ENCODE measurements at places on chromosomes 2 and 18.

- no peak for DNase-seq
These were observed 79.7 kb upstream of the ACKR3 start for GRCh38 chr2:236489895-236490404.

- DNase-seq, result no peak
These were observed 82.2 kb upstream of the SLC1A4 start for GRCh38 chr2:64906853-64907536.

GRCh38 chr2:175560521-175561169 lies 379.1 kb upstream of the ATP5MC3 start:
- no peak for DNase-seq

- no peak for DNase-seq
These were observed 30.7 kb upstream of the GPAT2 start for GRCh38 chr2:96065381-96065930.

GRCh38 chr18:60466677-60467076 lies 94.1 kb upstream of the MC4R start:
- DNase-seq, result peak; percentile 48

- DNase-seq, result no peak
These were observed 85.3 kb upstream of the ZNF397 start for GRCh38 chr18:35155398-35156117.

GRCh38 chr18:32891130-32891529 lies 118.3 kb upstream of the KLHL14 start:
- DNase-seq, result no peak

GRCh38 chr18:37341016-37341415 lies 224.6 kb downstream of the CELF4 start:
- DNase-seq, result no peak

DNA sequence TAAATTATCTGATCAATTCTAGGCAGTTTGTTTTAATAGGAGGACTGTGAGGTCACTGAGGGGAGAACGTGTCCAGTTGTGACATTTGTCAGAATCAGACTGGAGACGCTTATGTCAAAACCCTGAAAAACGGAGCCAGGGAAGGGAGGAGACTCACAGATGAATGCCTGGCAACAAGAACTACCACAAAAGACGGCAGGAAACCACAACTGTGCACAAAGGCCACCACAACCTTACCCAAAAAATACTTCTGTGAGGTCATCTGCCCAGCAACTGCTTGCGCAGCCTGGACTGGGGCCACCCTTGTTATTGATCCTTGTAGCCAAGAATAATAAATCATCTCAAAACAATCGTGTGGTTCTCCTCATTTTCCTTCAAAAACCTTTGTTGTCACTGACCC lies 173.0 kb upstream of the ALKAL2 start:
- DNase-seq, result no peak

- no peak for DNase-seq
These were observed 1.1 kb upstream of the CXCR4 start for GRCh38 chr2:136118819-136119716.

- DNase-seq, result no peak
These were observed 22.3 kb upstream of the MYO1B start for GRCh38 chr2:191222952-191223351.

- no peak for DNase-seq
These were observed 86.0 kb downstream of the ACSL3 start for GRCh38 chr2:222946700-222947287.

- no peak for DNase-seq
These were observed at the start of gene TLX2 for GRCh38 chr2:74514368-74515270. TSS of gene TLX2 (plus strand) at chr2:74514450. CDS start at chr2:74514807, 357 bp downstream.

DNA sequence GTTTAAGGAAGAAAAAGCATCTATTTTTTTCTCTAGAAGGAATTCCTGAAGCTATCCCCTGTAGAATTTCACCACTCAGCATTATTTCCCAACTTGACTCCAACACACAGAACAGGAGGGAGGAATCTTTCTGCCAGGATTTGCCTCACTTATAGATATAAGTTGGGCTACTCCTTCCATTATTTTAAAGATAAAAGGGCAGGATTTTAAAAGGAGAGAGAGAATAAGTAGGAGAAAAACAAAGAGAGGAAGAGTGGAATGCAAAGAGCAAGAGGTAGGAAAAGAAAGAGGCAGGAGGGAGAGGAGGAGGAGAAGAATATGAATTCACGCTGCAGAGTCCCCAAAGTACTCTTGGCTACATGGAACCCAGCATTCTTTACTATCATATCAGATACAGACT lies 182.5 kb downstream of the TCF4 start:
- no peak for DNase-seq

GRCh38 chr2:203360833-203361430 lies 32.7 kb downstream of the ABI2 start:
- DNase-seq, result no peak

- no peak for DNase-seq
These were observed 61.9 kb upstream of the HK2 start for GRCh38 chr2:74772046-74772445.

GRCh38 chr2:145059914-145060313 lies 540.0 kb upstream of the ZEB2 start:
- no peak for DNase-seq

DNA sequence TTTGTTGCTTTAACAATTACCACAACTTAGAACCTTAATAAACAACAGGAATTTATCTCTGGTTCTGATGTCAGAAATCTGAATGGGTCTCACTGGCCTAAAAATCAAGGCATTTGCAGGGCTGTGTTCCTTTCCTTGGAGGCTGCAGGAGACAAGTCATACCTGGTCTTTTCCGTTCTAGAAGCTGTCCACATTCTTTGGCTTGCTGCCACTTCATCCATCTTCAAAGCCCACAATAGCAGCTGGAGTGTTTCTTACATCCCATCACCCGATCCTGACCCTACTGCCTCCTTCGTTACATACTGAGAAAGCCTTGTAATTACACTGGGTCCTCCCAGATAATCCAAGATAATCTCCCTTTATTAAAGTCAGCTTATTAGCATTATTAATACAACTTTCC lies 18.1 kb downstream of the NETO1 start:
- DNase-seq, result no peak

- no peak for DNase-seq
These were observed at the start of gene KLHL14 for GRCh38 chr18:32772581-32773381. TSS of gene KLHL14 (minus strand) at chr18:32773023. CDS start at chr18:32770591, 2,432 bp downstream.
